Activated CD4-positive, alpha-beta memory T cell treated with anti-CD3 and anti-CD28 coated beads for 36 hours (primary cell): ENCODE measurements at places on chromosomes 11 and 22. TPM values are rescaled to one million over a fixed set of nuclear protein-coding genes. Genes with fewer than 3 reads are reported as not detected.

The SLN gene
- total RNA-seq, result not detected

The INPP5J gene
- not detected for total RNA-seq

The RAG1 gene
- 0.41 TPM for total RNA-seq

The NFAM1 gene
- total RNA-seq, result 0.15 TPM

GRCh38 chr11:35151683-35152280 lies 12.8 kb downstream of the CD44 start:
- peak overlapping the region; percentile 99 for H3K27ac ChIP-seq
- DNase-seq, result no peak
- H3K4me1 ChIP-seq, result peaks cover 96% of the 10 kb centered on the region
- no peaks in the 10 kb centered on the region for H3K27me3 ChIP-seq
- H3K4me3 ChIP-seq, result no peak overlapping the region
- H3K36me3 ChIP-seq, result peaks cover 71% of the 10 kb centered on the region

DNA sequence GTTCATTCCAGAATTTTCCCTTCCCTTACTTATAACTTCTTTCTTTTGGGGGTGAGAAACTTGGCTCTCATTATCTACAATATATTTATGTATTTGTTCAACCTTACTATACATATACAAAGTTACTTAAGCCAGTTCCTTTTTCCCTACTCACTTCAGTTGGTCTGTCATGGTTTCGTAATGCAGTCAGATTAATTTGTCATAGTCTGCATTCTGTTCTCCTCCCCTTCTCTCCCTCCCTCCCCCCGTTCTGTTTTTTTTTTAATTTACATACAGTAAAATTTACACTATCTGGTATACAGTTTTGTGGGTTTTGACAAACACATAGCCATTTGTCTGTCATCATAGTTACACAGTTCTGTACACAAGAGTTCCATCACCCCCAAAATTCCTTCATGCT lies 71.8 kb upstream of the ADORA2A start:
- H3K36me3 ChIP-seq, result peaks cover 35% of the 10 kb centered on the region
- no peak overlapping the region for H3K27ac ChIP-seq
- no peaks in the 10 kb centered on the region for H3K27me3 ChIP-seq

DNA sequence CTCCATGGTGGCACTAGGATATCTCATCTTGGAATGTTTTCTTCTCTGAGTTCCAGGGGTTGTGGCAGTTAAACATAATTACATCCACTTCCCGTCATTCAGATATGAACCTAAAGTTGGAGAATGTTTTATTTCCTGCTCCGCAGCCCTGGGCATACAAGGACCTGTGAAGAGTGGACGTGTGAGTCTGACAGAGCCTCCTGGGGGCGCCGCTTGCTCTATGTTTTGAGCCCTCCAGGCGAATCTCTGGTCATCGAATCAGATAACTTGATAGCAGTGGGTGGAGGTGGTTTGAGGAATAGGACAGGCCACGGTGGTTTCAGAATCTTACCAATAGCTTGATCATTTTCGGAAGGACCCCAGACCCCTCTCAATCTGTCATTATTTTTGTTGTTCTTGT lies 174.2 kb downstream of the NTM start:
- no peak for DNase-seq
- no peaks in the 10 kb centered on the region for H3K4me1 ChIP-seq
- H3K27ac ChIP-seq, result no peak overlapping the region
- H3K27me3 ChIP-seq, result peaks cover 1% of the 10 kb centered on the region

- H3K36me3 ChIP-seq, result no peaks in the 10 kb centered on the region
- no peaks in the 10 kb centered on the region for H3K4me1 ChIP-seq
- H3K27me3 ChIP-seq, result peaks cover 12% of the 10 kb centered on the region
Measured at GRCh38 chr11:126989942-126990715, 10.4 kb downstream of the KIRREL3 start.

DNA sequence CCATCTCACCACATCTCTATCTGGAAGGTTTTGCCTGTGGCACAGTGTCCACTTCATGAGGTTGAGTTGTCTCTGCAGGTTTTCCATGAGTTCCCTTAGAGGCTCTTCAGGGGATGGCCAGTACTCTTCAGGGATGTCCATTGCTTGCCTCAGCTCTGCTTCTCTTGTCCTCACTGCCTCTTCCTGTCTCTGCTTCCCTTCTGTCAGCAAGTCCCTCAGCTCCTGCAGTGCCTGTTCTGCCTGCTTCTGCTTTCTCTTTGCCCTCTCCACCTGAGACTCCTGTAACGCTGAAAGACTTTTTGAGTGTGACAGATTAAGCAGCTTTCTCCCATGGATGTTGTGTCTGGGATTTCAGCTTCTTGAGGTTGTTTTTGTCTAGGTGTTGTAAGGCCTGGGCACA lies 38.2 kb upstream of the MRPL17 start:
- DNase-seq, result no peak
- H3K4me1 ChIP-seq, result peaks cover 79% of the 10 kb centered on the region
- H3K4me3 ChIP-seq, result no peak overlapping the region

- no peaks in the 10 kb centered on the region for H3K36me3 ChIP-seq
Measured at GRCh38 chr22:49107561-49107960, 720.1 kb downstream of the BRD1 start.

- H3K27ac ChIP-seq, result no peak overlapping the region
- H3K4me1 ChIP-seq, result no peaks in the 10 kb centered on the region
- H3K36me3 ChIP-seq, result peaks cover 47% of the 10 kb centered on the region
- peak; percentile 6 for DNase-seq
- H3K27me3 ChIP-seq, result no peaks in the 10 kb centered on the region
Measured at GRCh38 chr11:62145261-62145871, 21.6 kb downstream of the INCENP start.

DNA sequence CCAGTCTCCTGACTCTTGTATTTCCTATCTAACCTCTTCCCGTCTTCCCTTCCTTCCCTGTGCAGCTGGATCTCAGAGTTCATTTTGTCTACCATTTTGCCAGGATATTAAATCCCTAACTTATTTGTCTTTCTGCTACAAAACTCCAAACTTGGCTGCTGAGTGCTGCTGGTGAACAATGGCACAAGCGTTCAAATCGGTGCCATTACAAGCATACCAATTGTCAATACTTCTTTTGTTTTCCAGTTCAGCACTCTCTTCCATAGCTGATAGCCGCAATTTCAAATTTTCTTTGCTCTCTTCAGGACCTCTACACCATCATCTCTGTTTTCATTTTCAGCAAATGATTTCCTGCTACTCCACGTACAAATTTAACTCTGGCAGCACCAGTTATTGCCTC lies 13.4 kb downstream of the IL18 start:
- no peak overlapping the region for H3K27ac ChIP-seq
- no peaks in the 10 kb centered on the region for H3K36me3 ChIP-seq
- DNase-seq, result no peak
- H3K4me1 ChIP-seq, result no peaks in the 10 kb centered on the region
- H3K4me3 ChIP-seq, result no peak overlapping the region
- no peaks in the 10 kb centered on the region for H3K27me3 ChIP-seq

- peaks cover 8% of the 10 kb centered on the region for H3K27me3 ChIP-seq
- DNase-seq, result peak; percentile 69
- H3K4me3 ChIP-seq, result no peak overlapping the region
- H3K36me3 ChIP-seq, result peaks cover 1% of the 10 kb centered on the region
- peaks cover 6% of the 10 kb centered on the region for H3K4me1 ChIP-seq
Measured at GRCh38 chr11:69352715-69353319, 58.9 kb downstream of the MYEOV start.

DNA sequence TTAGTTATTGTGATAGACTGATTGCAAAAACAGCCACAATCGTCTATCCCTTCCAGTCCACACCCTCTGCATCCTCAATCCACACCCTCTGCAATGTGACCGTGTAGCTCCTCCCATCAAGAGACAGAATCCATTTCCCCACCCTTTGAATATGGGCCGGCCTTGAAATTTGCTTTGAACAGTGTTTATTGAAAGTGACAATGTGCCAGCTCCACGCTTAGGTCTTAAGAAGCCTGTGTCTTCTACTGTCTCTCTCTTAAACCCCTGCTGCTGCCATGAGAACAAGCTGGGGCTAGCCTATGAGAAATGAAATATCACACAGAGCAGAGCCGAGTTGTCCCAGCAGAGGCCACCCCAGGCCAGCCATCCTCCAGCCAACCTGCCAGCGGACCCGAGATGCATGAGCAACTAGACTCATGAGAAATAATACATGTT lies 22.3 kb upstream of the MICAL2 start:
- H3K4me3 ChIP-seq, result no peak overlapping the region
- H3K27me3 ChIP-seq, result no peaks in the 10 kb centered on the region
- DNase-seq, result peak; percentile 46
- no peaks in the 10 kb centered on the region for H3K36me3 ChIP-seq
